ENCODE measurements at places on chromosomes 11 and 22.
A peak's percentile ranks its signal among the peaks of the same experiment; 100 is the strongest.

DNA sequence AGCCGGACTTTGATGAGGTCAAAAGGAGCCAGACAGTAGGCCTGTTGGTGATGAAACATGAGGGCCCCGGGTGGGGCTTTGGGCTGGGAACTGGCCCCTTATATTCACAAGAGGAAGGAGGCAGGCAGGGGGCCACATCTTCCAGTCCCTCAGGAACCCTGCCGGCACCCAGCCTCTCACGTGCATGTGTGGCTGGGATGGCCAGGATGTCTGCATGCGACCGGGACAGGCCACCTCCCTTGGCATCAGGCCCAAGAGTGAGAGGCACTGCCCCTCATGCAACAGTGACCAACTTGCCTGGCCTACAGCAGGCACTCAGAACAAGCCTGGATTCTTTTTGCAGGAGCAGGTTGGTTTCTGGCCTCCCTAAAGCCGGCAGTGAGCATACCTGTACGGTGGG is 5.4 kb downstream of the SLC25A45 start:
- DNase-seq, result no peak

DNA sequence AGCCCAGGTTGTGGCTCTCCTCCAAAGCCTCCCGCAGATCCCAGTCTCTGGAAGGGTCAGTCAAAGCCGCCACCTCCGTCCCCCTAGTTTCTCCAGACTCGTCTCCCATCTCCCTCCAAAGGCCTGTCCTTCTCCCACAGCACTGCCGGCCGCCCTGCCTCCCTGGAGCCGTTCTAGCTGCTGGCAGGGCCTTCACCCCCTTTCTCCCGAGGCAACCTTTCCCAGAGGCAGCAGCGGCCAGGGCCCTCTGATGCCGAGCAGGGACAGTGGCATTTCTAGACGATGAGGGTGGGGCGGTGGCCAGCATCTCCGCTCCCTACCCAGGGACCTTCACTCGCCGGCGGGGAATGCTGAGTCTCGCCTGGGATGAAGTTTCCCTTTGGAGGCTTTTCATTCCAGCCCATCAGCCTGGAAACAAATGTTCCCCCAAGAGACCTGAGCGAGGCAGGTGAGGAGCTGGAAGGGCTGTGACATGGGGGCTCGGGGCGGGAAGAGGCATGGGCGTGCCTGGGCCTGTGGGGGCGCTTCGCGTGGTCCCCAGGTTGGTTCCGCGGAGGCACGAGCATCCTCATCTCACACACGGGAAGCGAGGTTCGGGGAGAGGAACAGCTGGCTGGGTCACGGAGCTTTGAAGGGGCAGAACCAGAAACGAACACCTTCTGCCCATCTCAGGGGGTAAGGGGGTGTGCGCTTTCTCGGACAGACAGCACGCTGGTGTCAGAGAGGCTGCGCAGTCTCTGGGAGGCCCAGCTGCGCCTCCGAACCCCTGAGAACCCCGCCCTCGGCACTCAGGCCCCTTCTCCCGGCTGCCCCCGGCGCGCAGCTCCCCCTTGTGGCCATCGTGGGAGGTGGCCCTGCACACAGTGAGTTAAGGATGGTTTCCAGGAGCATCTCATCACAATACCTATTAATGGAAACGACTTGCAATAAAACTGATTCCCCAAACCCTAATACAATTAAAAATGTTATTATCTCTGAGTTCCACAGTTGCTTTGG is 18.1 kb upstream of the KLHL35 start:
- DNase-seq, result no peak

- no peak for DNase-seq
These were observed 19.9 kb upstream of the ME3 start for GRCh38 chr11:86692317-86692716.

- peak; percentile 44 for DNase-seq
These were observed 55.8 kb upstream of the RRAS2 start for GRCh38 chr11:14414470-14415461.
